PC-9 (cell line): ENCODE measurements at places on chromosomes 3 and 15.

DNA sequence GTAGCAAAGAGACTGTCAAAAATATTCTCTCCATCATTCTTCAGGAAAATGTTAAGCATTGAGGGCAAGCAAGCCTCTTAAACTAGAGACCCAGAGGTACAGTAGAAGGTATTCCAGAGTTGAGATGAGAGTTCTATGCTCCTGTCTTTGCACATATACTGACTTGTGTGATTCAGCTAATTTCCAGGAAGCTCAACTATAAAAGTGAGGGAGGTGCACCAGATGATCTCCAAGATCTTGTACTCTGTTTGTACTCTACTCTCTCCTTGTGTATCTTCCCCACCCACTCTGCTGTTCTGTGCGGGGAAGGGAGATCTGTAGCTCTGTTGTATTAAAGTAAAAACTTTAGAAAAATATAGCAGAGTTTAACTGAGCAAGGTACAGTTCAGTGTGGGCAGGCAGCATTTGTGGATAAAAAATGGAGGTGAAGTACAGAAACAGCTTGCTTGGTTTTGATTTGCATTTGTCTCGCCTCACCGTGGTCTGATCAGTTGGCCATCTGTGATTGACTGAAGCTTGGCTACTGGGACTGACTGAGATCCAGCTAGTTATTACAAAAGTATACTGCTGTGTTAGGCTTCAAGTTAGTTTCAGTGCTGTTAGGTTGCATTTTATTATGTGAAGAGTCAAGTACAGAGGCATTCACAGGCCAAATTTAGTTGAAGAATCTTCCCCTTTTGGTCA, 463.1 kb upstream of the GOLIM4 start:
- DNase-seq = no peak

- DNase-seq = no peak
Observed at GRCh38 chr3:58041182-58041825, 33.1 kb downstream of the FLNB start.

- peak; percentile 94 for DNase-seq
Observed at GRCh38 chr15:39580117-39580484, 778 bp upstream of the THBS1 start.

- DNase-seq = no peak
Observed at GRCh38 chr15:75646944-75647364, 758 bp upstream of the SNX33 start.

DNA sequence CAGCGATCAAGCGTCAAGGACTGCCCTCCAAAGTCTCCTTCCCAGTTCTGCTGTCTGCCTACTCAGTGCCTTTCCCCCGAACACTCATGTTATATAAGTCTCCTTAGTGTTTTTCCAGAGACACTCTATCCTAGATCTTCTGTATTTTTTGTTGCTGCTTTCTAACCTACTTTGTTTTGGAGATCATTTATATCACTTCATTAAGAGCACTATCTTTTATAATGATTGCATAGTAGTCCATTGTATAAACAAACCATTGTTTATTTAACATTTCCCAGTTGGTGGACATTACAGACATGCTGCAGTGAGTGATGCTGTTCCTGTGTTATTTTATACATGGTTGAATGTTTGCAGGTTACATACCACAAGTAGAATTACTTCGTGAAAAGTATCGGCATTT, 47.1 kb downstream of the SLC25A26 start:
- no peak for DNase-seq

DNA sequence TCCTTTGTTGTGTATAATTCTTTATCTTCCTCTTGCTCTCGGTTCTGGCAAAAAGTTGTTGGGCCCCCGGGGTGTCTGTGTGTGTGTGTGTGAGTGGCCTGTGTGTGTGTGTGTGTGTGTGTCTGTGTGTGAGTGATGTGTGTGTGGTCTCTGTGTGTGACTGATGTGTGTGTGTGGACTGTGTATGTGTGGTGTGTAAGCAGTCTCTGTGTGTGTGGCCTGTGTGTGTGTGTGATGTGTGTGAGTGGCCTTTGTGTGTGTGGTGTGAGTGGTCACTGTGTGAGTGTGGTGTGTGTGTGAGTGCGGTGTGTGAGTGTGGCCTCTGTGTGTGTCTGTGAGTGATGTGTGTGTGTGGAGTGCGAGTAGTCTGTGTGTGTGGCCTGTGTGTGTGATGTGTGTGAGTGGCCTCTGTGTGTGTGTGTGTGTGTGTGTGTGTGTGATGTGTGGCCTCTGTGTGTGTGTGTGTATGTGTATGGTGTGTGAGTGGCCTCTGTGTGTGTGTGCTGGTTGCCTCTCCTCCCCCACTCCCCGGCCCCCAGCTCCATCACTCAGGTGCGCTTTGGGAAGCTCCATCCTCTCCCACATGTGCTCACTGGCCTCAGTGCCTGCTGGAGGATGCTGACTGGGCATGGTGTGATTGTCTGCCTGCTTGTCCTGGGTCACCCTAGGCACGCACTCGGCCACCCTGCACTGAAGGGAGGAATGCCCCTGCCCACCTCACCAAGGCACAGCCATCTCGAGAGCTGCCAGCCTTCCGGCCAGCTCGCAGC, 8.8 kb downstream of the LINGO1 start:
- DNase-seq = no peak

GRCh38 chr3:176789281-176789705, 408.0 kb downstream of the TBL1XR1 start:
- peak; percentile 67 for DNase-seq

DNA sequence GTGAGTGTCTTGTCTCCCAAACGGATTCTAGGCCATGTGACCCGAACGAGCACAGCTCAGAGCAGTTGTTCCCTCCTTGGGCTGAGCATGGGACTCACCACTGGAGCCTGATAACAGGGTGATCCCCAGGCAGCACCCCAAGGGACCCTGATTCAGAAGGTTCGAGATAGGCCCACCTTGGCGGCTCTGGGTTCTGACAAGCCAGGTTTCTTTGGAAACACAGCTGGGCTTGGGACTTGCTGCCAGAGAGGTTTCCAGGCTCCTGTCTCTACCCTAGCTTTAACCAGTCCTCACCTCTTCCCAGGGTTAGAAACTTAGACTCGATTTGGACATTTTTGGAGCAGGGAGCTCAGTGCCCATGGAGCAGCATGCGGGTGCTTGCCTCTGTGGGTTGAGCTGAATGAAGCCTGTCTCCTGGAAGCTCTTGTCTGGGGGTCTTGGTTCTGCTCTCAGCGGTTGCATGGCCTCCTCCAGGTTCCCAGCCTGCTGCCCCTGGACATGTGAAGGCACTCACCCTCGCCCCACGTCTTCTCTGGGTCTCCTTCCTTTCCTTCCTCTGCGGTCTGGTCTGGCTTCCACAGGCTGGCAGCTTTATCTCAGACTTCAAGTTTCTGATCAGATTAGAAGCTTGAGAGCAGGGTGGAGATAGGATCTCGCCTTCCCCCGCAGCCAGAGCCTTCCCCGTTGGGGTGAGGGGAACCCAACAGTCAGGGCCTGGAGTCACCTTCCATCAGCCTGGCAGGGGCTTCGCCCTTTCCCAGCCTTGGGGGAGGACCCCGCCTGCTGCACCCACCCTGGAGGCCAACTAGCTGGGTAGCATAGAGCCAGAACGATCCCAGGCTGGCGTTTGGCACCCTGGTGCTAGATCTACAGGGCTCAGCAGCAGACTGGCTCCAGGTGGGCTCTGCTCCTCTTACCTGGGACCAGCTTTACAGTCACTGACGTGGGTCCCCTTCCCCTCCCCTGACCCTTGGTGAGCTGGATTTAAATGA, 21.0 kb downstream of the PAQR5 start:
- no peak for DNase-seq

GRCh38 chr3:4340411-4341335, 37.5 kb downstream of the SETMAR start:
- no peak for DNase-seq

DNA sequence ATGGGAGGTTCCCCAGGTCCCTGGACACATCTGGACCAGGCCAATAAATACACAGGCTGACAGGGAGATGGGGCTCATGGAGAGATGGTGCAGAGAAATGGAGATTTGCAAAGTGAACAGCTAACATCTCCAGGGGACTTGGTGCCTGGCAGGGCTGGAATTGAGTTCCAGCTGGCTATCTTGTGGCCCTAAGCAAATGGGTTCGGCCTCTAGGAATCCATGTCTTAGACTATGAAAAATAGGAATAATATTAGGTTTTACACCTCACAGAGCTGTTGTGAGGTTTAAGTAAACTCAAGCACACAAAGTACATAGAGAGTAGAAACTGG, 82.9 kb upstream of the SPATA12 start:
- no peak for DNase-seq

- DNase-seq = no peak
Observed at GRCh38 chr3:59644479-59645402, 594.9 kb upstream of the CFAP20DC start.

GRCh38 chr3:155241579-155241978, 51.9 kb downstream of the STRIT1 start:
- no peak for DNase-seq

DNA sequence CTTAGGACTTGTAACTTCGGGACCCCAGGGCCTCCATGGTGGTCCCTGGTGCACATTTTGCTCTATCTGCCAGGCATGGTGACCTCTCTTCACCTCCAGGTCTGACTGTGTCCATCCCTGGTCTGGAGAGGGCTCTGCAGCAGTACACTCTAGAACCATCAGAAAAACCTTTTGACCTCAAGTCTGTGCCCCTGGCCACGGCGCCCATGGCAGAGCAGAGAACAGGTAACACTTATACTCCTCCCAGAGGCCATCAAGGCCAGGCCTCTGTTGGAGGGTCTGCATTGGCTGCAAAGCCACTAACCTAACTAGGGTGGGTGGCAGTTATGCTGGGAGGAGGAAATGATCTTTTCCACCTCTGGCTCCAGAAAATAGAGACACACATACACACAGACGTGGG, 10.3 kb upstream of the HMCES start:
- no peak for DNase-seq

DNA sequence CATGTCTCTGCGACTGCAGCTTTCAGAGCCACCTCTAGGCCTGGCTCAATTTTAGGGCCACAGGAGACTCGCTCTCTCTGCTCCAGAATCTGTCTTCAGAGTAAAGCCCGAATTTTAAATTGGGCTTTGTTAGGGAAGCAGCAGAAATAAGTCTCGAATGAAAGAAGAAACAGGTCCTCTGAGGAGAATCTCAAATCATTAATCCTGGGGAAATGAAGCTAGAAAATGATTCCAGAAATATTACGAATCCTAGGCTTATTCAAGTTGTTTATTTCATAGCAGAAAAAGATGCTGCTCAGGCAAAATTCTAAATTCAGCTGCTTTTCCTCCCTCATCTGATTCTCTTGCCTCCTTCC, 114.2 kb upstream of the THBS1 start:
- DNase-seq = no peak

DNA sequence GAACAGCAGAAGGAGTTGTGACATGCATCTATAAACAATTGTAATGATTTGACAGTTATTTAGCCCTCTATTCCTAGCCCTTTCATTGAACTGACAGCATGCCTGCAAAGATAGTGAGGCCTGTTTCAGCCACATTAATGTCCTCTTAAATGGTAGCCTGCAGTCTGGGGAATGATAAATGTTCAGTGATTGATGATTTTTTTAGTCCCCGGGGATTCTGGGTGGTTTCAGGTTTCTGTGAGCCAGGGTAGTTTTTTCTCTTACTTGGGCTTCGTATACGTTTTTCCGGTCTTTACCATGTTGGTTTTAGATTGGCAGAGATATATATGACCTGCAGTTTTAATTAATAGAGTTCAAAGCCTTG, 172.0 kb downstream of the TCF12 start:
- no peak for DNase-seq

- DNase-seq = no peak
Observed at GRCh38 chr3:124035463-124036121, 43.7 kb upstream of the ROPN1 start.

- DNase-seq = no peak
Observed at GRCh38 chr3:77271306-77271705, 231.4 kb downstream of the ROBO2 start.

GRCh38 chr15:53837263-53837662, 77.8 kb upstream of the WDR72 start:
- no peak for DNase-seq

DNA sequence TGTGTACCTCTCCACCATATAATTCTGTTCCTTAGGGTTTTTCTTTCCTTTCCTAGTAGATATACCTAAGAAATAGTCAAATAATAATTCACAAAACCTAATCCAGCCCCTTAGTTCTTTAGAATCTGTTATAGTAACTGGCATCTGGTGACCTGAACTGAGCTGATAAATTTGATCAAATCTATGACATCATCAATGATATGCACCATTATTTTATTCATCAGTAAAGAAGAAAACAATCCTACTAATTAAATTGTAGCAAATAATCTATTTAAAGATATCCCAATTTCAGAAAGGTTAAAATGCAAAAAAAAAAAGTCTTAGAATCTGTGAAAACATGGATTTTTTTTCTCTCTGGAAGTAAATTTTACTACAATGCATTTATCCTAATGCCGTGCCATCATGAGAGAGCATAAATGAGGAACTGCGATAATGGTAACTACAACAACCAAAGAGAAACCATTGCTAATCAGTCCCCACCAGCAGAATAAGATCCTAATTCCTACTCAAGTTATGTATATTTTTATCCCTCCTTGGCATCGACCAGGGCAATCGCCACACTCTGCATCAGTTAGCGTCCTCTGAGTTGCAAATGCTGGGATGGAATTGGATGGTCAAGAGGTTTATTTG, 6.6 kb upstream of the MNS1 start:
- DNase-seq = no peak

DNA sequence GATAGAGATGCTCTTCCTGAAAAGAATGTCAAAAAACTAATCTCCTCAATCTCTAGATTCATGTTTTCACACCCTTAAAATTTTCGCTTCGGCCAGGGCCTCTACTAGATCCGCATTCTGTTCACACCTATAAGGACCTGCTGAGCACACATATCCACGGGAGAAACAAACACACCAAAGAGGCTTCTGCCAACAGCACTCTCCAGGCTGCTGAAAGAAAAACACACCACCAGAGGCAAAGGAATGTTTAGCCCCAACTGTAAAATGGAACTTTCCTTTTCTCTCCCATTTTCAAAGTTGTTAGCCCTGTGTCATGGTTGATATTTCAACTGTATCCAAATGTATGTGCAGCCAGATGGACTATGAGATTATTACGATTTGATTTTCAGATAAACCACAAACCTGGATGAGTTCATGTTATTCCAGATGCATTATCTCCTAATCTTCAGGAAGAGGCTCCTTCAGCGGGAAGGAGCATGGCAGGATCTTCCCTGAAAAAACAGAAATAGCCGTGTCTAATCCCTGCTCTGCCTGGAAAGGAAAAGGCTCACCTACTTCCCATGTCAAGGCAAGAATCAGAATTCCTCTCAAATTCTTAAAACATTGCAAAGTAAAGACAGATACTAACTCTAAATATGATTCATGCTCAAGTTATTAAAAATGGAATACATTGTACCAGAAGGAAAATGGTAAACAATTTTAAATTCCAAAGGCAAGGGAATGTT, 442.7 kb upstream of the NR2F2 start:
- DNase-seq = no peak

- DNase-seq = no peak
Observed at GRCh38 chr15:55743729-55744655, 1.0 kb upstream of the PRTG start.

GRCh38 chr3:73908218-73908617, 283.5 kb upstream of the PDZRN3 start:
- no peak for DNase-seq

- DNase-seq = no peak
Observed at GRCh38 chr3:127711021-127711695, 38.4 kb downstream of the ABTB1 start.
